Activated naive CD8-positive, alpha-beta T cell treated with anti-CD3 and anti-CD28 coated beads for 36 hours (primary cell): ENCODE measurements at places on chromosomes 1 and 21. TPM values are rescaled to one million over a fixed set of nuclear protein-coding genes. Genes with fewer than 3 reads are reported as not detected.
A peak's percentile ranks its signal among the peaks of the same experiment; 100 is the strongest.

DNA sequence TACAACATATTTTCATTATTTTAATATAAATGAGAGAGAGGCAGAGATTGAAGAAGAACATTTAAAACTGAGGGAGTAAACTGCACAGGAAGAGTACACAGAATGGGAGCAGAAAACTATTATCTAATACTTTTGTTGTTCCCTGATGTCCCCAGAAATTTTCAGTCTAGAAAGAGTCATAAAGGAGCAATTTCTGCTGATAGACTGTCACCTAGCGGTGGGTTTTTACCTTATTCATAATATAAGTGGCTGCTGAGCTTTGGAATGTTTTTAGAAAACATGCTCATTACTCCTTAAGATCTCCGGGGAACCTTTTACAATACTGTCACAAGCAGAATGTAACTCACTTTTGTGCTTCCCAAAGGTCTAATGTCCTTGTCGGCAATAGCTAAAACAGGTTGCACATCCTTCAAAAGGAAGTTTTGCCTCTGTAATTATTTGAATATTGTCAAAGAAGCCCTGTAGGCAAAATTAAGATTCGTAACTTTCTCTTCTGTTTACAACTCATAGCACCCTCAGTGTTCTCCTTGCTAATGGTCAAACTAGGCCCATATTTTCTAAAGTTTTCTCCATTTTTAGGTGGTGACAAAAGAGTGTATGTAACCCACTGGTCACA is 4.9 kb upstream of the NPL start:
- DNase-seq, result no peak

- DNase-seq, result peak; percentile 56
Measured at GRCh38 chr21:43352568-43353281, 74.2 kb downstream of the SIK1 start.

GRCh38 chr1:198734323-198735008 is 95.6 kb downstream of the PTPRC start:
- DNase-seq, result no peak

The SLC9C2 gene
- total RNA-seq, result not detected

- no peak for DNase-seq
Measured at GRCh38 chr1:56403321-56403720, 176.0 kb downstream of the PLPP3 start.

- DNase-seq, result no peak
Measured at GRCh38 chr1:71492298-71493041, 411.6 kb upstream of the ZRANB2 start.

The IFI44L gene
- 38.5 TPM for total RNA-seq

DNA sequence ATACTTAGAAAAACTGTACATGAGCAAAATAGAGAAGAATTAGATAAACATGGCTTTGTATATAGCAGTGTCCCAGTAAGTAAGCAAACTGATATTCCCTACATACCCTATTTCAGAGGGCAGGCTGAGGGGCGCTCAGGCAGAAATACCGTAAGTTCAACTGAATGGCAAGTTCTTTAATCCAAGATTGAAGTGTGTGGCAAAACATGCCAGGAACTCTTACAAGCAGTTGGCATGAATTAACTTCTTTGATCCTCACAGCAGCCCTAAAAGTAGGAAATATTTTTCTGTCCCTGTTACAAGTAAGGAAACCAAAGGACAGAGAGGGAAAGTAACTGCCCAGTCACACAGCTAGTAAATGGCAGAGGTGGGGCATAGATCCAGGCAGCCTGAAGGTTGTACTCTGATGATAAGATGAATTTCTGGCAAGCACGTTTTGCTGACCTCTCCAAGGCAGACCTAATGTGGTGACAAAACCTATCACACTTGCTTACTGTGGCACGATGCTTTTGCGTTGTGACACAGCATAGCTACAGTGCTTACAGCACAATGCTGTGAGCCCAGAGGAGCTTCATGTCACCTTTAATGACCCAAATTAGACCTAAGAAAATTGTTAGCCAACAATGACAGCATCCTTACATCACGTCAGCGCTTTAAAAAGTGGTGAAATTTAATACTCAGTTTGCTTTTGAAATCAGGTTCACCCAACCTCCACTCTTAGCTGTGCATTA is 35.0 kb upstream of the THEM4 start:
- DNase-seq, result no peak

DNA sequence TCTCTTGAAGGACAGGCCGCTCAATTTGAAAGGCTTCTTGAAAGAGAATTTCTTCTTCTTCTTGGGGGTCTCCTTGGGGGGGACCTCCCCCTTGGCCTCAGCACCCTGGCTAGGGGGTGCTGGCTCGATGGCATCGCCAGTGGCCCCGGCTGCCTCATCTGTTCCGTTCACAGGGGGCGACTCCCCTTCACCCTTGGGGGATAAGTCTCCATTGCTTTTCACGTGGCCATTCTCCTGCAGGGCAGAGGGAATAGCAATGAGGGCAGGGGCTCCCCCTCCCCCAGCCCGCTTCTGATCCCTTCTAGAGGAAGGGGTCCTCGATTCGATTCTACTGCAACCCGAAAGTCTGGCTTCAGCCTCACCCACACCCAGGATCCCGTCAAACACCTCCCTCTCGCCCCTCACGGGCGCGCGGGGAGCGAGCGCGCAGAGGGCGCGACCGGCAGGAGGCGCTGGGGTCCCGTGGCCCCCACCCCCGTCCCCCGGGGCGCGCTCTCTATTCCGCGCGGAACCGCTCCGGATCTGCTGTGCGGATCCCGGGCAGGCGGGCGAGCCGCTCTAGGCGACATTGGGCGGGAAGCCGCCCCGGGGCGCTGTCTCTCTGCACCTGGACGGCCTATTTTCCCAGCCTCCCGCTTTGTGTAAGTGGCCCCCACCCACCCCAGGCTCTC is 1.0 kb downstream of the MARCKSL1 start:
- peak; percentile 66 for DNase-seq

DNA sequence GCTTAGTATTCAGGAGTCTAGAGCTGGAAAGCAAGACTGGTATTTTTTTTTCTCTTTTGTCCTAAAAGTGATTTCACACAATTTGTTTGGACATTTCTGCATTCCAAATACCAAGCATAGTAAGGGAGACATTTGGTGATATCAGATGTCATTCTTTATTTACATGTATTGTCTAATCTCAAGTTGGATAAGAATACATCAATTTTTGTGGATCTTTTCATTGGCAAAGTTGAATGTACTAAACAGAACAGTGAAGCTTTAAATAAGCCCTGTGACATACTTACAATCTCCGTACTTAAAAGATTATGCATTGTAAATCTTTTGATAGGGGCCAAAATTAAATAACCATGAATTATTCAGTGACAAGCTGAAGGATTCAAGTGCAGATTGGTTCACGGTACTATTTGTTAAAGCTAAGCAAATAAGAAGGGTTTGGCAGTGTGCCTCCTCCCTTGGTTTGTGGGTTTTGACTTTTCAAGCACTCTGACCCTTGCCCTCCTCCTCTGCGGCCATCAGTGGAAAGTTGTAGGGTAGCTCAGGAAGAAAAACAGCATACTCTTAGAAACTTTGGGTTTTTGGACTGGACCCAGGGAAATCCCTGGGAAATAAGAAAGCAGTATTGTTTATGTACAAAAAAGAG is 663.7 kb downstream of the ADGRL2 start:
- no peak for DNase-seq

DNA sequence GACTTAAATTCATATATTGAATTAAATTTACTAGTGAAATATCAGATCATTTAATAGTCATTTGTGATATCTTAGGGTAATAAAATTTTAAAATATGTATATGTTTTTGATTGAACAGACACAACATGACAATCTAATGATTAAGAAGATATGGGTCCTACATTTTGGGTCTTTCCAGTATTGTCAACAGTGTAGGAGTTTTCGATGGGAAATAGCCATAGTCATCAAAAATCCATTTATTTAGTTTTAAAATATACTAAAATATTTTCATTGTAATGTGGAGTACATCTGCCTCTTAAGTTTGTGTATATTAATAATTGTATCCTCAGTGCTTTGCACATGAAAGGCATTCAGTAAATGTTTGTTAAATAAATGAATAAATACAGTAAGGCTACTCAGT is 14.0 kb downstream of the TRMT13 start:
- DNase-seq, result no peak

DNA sequence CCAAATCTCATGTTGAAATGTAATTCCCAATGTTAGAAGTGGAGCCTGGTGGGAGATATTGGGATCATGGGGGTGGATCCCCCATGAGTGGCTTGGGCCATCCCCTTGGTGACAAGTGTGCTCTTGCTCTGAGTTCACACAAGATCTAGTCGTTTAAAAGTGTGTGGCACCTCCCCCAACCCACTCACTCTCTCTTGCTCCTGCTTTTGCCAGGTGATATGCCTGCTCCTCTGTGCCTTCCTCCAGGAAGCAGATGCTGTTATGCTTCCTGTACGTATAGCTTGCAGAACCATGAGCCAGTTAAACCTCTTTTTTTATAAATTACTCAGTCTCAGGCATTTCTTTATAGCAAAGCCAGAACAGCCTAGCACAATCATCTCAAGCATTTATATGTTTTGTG is 23.0 kb upstream of the HSPA13 start:
- no peak for DNase-seq

GRCh38 chr1:72623299-72623708 is 341.0 kb upstream of the NEGR1 start:
- DNase-seq, result no peak

The FCRL6 gene
- not detected for total RNA-seq

DNA sequence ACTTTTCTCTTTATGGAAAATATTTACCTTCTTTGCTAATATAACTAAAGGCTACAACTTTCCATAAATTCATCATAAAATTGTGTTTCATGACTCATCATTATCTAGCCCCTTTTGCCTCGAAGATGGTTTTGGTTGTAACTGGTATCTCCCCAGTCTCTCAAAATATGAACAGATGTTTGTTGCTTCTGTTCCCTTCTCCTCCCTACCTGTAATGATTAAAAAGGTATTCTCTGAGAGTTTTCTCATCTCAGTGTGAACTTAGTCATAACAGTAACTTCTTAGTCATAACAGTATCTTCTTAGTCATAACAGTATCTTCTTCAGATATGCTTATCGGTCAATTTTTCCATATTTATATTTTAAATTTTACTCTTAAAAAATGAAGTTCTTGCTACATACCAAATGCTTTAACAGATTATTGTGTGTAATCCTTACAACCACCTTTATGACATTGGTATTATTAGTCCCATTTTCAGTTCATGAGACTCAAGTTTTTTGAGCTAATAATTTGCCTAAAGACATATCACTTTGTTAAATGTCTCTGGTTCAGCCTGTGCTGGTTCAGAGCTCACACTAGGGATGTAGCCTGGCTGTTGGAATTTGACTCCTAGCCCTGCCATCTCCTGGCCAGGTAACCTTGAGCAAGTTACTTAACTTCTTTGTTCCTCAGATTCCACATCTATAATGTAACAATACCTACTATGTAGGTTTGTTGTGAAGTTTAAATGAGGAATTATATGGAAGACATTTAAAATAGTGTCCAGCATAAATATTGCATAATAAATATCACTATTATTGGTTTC is 32.6 kb downstream of the ATP1B1 start:
- DNase-seq, result no peak

GRCh38 chr1:217946511-217946910 is 315.4 kb downstream of the SPATA17 start:
- no peak for DNase-seq

GRCh38 chr1:85943526-85943925 is 213.0 kb downstream of the COL24A1 start:
- DNase-seq, result no peak

- no peak for DNase-seq
Measured at GRCh38 chr1:166258017-166258416, 91.2 kb upstream of the FAM78B start.

- DNase-seq, result no peak
Measured at GRCh38 chr1:228093050-228093906, 9.8 kb downstream of the C1orf35 start.

- peak; percentile 18 for DNase-seq
Measured at GRCh38 chr1:117540532-117540931, 65.3 kb upstream of the TENT5C start.

- DNase-seq, result no peak
Measured at GRCh38 chr1:7929637-7930036, 11.0 kb downstream of the TNFRSF9 start.

The PRKAA2 gene
- total RNA-seq, result 0.02 TPM

GRCh38 chr1:178344513-178345091 is 152.2 kb downstream of the CLEC20A start:
- DNase-seq, result no peak

The C8B gene
- total RNA-seq, result not detected

- no peak for DNase-seq
Measured at GRCh38 chr1:224517171-224517570, 82.6 kb upstream of the WDR26 start.

The CFAP141 gene
- total RNA-seq, result not detected

The EFNA1 gene
- 0.49 TPM for total RNA-seq

DNA sequence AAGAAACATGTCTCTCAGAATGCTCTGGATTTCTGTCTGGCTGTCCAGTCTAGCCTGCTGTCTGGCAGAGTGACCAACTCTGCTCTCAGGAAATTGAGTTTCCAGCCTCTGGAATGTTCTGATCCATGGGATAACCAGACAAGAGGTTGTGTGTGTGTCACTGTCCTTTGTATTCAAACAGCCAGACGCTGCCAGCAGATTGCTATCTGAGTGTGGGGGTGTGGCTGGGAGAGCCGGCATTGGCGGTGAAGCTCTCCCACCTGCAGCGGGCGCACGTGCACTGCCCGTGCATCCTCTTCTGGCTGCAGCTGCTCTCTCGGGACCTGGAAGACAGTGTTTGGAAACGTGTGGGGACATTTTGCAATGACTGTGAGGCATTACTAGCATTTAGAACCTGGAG is 26.1 kb downstream of the PKP1 start:
- DNase-seq, result no peak

The CLEC20A gene
- total RNA-seq, result not detected

The TMPRSS3 gene
- 49.1 TPM for total RNA-seq

- DNase-seq, result no peak
Measured at GRCh38 chr1:34362949-34363348, 186.2 kb downstream of the C1orf94 start.

The CHD1L gene
- 70.0 TPM for total RNA-seq

The RBP7 gene
- not detected for total RNA-seq

DNA sequence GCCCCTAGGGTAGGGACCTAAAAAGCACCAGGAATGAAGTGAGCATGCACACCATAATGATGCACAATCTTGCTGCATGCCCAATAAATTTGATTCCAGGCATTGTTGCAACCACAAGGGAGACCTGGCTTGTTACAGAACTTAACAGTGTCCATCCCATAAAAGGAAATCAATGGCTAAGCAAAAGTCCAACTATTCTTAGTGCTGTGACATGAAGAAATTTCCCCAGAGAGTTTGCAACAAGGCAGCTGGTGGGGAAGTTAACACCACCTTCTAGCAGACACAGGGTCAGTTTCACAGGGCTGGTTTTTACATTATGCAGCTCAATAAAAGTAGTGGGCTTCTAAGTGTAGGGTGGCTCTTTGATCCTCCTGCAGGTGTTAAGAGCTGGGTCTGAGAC is 221.1 kb downstream of the KCNJ6 start:
- no peak for DNase-seq

- DNase-seq, result no peak
Measured at GRCh38 chr1:186768906-186769305, 59.8 kb upstream of the PLA2G4A start.

The NR5A2 gene
- 0.06 TPM for total RNA-seq
